ENCODE measurements at places on chromosomes 2 and 18.

DNA sequence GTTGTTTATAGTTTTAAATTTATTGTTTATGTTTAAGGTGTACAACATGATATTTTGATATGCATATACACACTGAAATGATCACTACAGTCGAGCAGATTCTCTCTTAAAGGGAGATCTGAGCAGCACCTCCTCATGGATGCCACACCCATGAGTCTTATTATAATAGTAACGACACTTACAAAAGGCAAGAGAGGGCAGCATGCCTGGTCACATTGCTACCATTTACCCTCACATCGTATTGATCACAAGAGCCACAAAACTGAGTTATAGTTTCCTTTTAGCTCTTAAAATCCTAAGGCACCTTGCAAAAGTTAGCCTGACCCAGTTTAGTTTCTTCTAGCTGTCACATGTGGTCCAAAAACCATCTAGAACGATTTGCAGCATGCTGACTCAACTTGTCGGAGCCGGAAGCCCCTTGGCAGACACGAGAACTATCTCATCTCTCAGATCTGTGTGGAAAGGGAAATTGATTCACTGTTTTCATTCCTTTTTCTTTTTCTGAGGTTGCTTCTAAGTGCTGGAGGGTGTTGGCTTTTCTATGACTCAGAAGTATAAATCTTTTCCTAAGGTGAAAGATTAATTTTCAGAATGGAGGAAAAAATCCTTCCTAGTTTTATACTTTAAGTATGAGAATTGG lies 85.3 kb downstream of the CDC42EP3 start:
- DNase-seq = peak; percentile 40

- no peak for DNase-seq
These were observed 50.8 kb downstream of the CCBE1 start for GRCh38 chr18:59646228-59646962.

DNA sequence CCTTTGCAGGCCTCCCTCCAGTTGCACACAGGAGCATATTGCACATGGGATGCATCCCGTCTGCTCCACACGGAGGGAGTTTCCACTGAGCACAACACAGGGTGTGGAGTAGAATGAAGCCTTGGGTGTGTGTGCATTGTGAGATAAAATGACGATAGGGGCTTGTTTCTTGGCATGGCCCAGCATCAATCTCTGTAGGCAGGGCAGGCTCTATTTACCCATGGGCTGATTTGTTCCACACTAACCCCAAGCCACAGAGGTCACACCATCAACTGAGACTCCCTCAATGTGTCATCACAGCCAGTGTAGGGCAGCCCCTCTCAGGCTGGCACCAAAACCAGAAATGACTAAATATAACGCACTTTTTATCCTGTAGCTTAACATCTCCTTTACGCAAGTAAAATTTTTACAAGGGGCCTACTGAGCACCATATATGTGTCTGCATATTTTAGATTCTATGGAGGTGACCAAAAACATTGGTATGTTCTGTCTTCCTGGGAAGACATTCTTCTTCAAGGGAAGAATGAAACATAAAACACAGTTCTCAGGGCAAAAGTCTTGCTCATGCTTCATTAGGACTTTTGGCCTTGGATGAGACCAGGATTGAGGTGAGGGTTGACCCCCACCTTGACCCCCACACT lies 2.7 kb upstream of the GKN1 start:
- DNase-seq = no peak

GRCh38 chr2:3265981-3266924 lies 111.4 kb downstream of the EIPR1 start:
- no peak for DNase-seq

- DNase-seq = no peak
These were observed 2.3 kb downstream of the CETN1 start for GRCh38 chr18:582465-582864.

DNA sequence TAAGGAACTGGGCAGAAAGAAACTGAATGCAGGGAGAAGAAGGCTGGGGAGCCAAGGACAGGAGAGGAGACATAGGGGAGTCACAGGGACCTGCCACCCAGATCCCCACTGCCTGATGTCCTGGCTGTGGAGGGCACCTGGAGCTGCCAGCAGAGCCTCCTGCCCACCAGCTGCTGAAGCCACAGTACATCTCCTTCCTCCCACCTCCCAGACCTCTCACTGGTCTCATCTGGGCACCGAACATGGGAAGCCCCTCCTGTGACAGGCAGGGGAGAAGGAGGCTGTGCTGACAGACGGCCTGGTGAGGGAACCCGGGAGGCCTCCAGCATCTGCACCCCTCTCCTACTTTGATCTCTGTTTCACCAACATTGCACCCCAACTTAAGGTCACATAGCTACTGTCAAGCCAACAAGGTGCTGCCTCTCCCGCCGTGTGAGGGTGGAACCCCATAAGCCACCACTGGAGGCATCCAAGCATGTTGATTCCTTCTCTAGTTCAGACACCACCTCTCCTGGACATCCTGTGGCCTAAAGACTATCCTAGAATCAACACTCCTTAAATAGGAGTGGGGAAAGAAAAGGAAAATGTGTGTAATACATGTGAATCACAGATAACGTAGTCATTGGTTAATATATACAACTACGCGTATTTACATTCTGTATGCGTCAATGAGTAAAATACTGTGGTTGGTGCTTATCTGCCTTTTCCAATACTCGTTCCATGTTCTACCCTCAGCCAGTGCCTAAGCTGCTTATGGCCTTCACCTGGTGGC lies 3.5 kb upstream of the RNPEPL1 start:
- DNase-seq = no peak

DNA sequence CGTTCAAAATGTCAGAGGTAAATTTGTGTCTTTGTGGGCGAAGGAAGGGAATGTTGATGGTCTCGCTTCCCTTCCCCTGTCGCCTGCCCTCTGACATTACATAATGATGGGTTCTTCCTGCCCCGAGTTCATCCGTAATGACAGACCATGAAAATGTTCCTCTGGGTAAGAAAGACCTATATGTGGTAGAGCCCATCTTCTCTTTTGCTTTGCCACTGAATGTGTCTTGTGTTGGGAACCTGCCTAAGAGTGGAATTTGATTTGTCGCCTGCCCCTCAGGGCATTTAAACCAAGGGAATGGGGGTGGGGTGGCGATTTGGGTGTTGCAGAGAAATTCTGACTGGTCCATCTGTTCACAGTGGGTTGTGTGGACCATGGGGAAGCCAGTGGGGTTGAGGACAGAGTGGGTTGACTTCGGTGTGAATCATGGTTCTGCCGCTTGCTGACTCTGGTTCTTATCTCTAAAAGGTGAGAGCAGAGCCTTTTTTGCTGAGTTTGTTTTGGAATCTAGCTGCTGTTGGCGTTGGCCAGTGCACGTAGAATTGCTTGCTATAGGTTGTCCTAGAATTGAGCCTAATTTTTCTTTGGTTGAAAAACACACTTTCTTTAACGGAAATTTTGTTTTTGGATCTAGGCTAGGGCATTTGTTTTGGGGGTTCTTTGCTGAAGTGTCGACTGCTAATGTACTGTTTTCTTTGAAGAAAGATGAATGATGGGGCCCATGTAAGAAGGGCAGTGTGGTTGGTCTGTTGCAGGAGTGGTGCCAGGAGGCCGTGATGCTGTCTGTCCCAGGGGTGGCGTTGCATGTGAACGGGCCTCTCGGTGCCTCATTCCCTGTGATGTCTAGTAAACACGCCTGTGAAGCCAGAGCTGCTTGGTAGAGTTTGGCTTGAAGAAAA lies 1.3 kb downstream of the INPP4A start:
- DNase-seq = no peak

DNA sequence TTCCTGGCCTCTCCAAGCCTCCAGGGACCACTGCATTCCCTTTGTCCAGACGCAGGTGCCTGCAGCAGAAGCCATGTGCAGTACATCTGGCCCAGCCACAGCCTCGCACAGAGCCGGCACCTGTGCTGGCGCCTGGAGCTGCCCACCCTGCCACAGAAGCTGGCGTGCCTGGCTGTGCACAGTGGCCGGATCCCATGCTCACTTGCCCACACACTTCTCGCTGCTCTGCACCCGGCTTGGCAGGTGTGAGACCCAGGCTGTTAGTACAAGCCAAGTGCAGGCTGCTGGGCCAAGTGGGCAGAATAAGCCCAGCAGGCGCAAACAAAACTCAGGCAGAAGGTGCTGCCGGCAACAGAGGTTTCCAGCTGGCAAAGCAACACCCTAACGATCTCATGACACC lies 124.5 kb upstream of the CCDC150 start:
- DNase-seq = no peak

DNA sequence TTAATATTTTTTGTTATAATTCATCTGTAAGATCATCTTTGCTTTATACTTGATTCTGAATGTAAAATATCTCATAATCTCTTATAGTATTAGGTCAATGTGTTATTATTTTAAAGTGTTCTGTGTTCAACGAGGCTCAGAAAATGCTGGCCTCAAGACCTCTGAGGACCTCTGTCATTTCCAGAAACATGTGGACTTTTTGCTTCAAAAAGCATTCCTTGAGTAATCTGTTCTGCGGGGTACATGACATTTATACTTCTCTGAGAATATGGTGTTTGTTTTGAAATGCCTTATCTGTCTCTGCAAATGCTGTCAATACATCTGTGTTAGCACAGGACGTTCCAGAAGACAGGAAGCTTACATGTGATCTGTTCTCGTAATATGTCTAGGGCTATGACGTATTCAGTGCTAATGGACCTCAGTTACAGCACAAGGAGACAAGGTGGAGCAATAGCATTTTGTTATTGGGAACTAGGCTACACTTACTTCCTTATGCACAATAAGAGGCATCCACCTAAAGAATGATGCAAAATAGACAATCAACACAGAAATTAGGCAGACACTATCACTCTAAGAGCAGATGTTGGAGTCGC lies 37.6 kb upstream of the IL1RL1 start:
- DNase-seq = no peak

DNA sequence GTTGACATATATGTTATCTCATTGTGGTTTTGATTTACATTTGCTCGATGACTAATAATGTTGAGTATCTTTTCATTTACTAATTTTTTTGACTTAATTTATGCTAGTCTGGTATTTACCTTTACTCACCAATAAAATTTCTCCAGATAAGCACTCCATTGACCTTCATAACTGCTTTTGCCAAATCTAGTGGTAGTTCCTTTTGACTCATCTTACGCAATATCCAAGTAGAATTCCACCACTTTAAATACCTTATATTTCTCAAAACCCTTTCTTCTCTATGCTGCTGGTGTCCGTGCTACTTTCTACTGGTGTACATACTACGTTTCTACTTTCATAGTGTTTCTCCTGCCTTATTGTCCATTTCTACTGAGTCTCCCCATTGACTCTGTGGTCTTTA lies 407.6 kb upstream of the SPHKAP start:
- no peak for DNase-seq

GRCh38 chr2:54499661-54500060 lies 43.5 kb downstream of the SPTBN1 start:
- DNase-seq = no peak

DNA sequence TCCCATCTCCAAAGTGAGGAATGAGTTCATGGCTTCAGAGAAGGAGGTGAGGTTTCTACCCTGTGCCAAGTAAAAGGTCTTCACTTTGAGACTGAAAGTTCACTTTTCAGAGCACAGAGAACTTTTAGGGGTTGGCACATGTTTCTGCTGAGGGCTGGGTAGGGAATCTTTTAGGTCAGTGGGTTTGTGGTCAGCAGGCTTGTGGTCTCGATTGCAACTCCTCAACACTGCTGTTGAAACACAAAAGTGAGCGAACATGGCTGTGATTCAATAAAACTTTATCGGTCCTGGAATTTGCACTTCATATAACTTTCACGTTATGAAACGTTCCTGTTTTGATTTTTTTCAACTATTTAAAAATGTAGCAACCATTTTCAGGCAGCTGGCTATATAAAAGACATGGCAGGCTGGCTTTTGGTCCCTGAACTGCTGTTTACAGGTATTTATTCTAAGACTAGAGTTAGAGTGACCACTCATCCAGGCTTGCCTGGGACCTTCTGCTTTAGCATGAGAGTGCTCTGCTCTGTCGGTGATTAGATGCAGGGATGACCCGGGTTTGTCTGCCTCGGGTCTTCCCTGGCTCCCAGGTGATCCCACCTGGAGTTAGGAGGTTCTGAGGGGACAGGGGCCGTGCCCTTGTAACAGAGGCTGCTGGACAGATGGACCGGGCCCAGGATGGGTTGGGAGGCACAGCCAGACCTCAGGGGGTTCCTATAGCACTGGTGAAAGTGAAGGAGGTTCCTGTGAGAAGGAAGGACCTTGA lies 62.7 kb upstream of the TAF1B start:
- DNase-seq = no peak

DNA sequence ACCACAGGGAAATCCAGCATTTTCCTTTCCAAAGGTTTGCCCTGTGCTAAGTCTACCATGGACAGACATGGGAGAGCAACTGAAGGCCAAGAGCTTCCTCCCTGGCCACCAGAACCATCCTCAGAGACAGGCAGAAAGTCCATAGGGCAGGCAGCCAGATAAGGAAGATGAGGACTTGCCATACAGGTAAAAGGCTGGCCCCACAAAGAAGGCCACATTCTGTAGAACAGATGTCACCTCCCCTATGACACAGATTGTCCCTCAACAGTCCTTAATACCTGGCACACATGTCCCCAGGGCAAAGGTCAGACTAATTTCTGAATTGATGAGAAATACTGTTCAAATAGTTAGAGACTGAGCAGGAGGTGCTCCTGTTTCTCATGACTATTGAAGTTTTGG lies 52.0 kb downstream of the FECH start:
- DNase-seq = no peak

DNA sequence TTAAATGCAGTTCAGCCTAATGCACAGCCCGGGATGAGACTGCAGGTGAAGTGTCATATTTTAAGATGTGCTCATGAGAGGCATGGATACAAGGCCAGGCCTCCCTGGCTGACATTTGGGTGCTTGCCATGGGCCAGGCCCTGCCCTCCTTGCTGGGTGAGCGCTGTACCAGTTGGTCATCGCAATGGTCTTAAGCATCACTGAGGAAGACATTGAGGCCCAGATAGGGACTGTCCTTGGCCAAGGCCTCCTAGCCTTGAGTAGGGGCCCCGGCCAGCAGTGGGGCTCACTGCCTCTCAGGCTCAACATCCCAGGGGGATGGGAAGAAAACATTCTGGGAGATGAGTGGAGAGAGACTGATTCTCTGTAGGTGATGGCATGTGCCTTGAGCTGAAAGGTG lies 184.3 kb downstream of the SH3RF3 start:
- no peak for DNase-seq

DNA sequence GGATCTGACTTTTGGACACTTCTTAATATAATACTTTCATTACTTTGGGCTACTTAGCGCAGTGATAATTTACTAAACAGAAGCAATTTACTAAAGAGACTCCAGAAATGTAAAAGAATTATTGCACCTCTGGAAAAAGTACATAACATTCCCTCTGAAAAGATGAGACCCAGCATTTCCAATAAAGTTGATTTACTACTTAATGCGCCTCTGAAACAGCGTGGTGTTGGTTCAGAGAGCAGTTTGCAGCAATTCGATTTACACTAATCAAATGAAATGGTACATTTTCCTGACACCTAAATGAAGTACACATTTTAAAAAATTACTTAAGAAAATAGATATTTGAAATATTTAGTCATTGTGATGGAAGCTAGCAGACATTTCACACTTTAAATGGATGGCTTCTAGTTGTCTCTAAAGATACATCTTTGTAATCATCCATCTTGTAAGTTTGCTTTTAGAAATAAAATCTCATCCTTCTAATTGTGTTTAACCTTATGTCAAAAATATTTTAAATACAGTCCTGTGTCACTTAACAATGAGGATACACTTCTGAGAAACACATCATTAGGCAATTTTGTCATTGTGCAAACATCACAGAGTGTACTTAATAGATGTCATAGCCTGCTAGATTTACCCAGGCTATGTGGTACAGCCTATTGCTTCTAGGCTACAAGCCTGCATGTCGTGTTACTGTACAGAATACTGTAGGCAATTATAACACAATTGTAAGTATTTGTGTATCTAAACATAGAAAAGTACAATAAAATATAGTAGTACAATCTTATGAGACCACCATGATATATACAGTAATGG lies 284.6 kb upstream of the UBE2E3 start:
- DNase-seq = no peak

GRCh38 chr2:6011921-6012320 lies 319.7 kb downstream of the SOX11 start:
- DNase-seq = no peak
